ENCODE measurements at places on chromosomes 7 and 10. TPM values are rescaled to one million over a fixed set of nuclear protein-coding genes. Genes with fewer than 3 reads are reported as not detected.

GRCh38 chr7:1567049-1567771, 2.6 kb downstream of the PSMG3 start:
- peak; percentile 71 for DNase-seq

GRCh38 chr7:103752995-103753394, 236.5 kb downstream of the RELN start:
- no peak for DNase-seq

GRCh38 chr10:87850742-87851205, 12.6 kb downstream of the KLLN start:
- no peak for DNase-seq

DNA sequence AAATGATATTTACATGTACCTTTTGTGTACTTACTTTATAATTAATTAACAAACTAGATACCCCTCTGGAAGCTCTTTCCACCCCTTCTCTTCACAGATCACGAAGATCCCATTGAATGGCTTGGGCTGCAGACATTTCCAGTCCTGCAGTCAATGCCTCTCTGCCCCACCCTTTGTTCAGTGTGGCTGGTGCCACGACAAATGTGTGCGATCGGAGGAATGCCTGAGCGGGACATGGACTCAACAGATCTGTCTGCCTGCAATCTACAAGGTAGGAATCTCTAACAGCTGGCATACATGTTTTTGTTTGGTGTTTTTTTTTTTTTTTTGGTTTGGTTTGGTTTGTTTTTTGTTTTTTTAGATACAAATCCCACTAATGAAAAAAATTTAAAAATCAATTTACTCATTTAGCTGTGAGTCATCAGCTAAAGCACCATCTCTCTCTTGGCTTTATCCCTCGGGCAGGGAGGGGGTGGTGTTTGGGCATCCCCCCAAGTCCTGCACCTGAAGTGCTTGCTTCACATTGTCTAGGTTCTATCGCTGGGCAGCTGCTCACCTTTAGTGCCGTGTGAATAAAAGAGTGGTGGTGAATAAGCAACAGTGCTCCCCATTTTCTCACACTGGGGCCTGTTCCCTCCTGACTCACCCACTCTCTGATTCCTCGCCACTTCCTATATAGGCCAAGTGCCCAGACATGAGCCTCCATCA, 68.9 kb downstream of the MET start:
- DNase-seq: no peak

- no peak for DNase-seq
Measured at GRCh38 chr10:241966-242643, 106.8 kb downstream of the ZMYND11 start.

GRCh38 chr7:117791877-117792780, 81.1 kb downstream of the CTTNBP2 start:
- DNase-seq: no peak

DNA sequence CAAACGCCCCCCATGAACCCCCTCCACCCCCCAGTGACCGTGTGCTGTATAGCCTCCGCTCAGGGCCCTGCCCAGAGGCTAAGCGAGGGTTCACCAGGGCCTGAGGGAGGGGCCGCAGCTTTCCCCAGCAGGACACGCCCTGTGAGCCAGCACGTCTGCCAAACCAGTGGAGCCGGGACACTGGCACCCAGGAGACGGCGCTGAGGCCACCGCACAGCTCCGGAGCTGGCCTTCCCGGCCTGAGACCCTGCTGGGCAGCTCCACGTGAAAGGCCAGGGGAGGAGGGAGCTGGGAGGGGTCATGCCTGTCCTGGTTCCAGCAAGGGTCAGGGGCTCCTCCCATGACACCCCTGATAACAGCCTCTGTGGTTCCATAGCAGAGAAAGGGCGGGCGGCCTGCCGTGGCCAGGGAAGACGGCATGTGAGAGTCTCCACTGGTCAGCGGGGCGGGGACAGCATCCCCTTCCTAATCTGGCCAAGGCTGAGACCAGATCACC, 278.3 kb downstream of the ELFN1 start:
- DNase-seq: no peak

DNA sequence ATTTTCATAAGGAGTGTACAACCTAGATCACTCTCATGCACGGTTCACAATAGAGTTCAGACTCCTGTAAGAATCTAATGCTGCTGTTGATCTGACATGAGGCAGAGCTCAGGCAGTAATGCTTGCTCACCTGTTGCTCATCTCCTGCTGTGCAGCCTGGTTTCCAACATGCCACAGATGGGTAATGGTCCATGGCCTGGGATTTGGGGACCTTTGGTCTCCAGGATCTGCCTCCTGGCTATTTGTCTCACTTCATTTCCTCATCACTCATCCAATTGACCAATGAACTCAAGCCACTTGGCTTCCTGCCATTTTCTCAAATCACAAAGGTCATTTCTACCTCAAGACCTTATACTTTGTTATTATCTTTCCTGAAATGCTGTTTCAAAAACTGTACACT, 786.1 kb downstream of the ANKRD7 start:
- no peak for DNase-seq

DNA sequence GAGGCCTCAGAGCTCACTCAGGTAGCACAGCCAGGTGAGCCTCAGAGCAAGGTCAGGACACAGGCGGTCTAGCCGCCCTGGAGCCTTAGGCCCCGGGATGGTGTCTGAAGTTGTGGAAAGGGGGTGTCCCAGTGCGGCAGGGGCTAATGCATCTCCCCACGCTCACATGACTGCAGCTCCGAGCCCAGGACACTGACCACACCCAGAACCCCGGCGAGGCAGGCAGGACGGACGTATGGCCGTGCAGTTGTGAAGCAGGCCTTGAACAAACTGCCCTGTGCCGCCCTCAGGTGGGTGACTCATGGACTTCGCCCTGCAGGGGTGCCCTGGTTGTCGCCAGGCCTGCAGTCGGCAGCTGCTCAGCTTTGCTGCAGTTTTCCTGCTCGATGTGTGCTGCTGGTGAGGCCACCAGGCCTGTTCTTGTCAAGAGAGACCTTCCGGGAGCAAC, 5.0 kb upstream of the PRKAR1B start:
- DNase-seq: peak; percentile 24

DNA sequence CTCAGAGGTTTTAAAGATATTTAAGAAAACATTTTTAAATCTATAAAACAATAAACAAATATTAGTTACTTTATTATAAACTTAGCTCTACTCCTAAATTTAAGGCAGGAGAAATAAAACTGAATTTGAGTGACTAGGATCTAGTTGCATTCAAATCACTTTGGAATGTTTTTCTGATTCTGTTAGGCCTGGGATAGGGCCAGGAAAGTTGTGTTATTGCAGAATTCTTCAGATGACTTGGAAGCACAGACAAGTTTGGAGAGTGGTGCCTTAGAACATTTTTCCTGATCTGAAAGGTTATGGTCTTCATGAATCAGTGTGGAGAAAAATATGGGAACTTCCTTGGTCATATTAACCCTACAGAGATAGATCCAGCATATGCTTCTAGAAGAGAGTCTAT, 15.6 kb upstream of the SLC25A13 start:
- no peak for DNase-seq

GRCh38 chr10:12909836-12910185, 91.7 kb downstream of the CCDC3 start:
- no peak for DNase-seq

- no peak for DNase-seq
Measured at GRCh38 chr7:155682484-155682883, 38.0 kb downstream of the RBM33 start.

DNA sequence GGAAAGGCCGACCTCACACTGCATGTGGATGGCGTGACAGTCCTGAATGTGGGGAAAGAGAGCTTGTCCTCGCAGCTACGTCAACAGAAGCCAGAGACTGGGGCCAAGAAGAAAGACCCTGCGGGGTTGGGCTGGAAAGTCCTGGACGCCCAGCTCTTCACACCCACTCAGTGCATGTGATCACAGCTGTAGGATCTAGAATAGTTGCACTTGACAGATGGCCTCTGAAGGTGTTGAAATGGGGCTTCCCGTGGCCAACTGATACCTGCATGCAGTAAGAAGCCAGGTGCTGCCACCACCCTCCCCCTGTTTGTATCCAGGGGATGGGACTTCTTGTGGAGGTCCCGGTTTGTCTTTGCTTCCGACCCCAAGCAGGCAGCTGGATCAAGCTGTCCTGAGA, 34.1 kb upstream of the OCM2 start:
- no peak for DNase-seq

GRCh38 chr10:34392641-34393170, 422.4 kb downstream of the PARD3 start:
- DNase-seq: no peak

DNA sequence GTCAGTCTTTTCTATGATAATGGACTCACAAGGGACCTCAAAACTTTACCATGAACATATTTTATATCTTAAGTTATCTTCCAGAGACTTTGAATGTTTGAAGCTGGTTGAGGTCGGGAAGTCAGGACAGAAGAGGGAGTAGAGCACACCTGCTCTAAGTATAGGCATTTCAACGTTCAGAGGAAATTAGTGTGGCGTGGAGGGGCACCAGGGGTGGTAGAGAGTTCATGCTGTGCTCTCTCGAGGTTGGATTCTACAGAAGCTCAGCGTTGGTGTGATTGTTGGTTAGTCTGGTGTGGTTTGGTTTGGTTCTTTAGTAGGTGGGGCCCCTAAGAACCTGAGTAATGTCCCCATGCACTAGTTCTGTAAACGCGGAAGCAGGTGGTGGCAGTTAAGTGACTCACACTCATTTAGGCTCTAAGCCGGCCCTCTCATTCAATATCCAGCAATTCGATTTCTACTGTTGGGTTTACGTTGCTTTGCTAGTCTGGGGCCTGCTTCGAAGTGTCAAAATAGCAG, 19.8 kb downstream of the CNTNAP2 start:
- no peak for DNase-seq

- no peak for DNase-seq
Measured at GRCh38 chr10:28841625-28842024, 164.3 kb downstream of the BAMBI start.

Gene ACTL6B
- total RNA-seq: not detected

Gene EVX1
- 0.25 TPM for total RNA-seq

Data from HCT116 (cell line).